ENCODE measurements at places on chromosomes 4 and X. TPM values are rescaled to one million over a fixed set of nuclear protein-coding genes. Genes with fewer than 3 reads are reported as not detected.

The GABRB1 gene
- not detected for polyA plus RNA-seq

The TIMP1 gene
- polyA plus RNA-seq, result 167 TPM

The BGN gene
- not detected for polyA plus RNA-seq

The REELD1 gene
- not detected for polyA plus RNA-seq

DNA sequence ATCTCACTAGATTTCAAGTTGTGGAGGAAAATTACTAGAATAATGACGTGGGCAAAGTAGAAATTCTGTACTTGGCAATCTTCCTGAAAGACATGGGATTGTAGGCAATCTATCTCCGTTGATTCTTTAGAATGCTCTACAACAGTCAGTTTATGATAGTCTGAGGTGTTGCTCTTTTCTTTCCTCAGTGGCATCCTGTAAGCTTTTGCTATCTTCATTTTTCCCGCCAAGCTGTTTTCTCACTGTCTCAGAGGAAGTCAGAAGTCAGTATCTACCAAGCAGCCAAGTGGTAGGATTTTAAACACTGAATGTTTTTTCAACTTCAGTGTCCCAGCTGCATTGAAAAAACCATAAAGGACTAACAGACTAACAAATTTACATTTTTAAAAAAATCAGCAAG lies 23.7 kb downstream of the PCDH7 start:
- DNase-seq, result no peak

DNA sequence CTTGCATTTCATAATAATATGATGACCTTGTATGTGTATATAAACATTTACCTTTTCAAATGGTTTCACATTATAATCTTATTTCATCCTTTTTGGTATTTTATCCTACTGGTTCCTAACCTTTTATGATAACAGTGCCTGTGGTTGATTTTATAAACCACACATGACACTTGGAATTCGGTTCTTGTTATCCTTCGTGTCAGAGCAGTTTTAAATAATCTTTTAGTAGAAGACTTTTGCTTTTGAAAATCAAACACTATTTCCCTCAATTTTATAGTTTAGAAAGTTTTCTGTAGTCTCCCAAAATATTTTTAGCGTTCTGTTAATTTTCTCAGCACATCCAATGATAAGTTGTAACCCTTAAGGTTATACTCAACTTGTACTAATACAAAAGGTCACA lies 676.8 kb downstream of the RAPGEF2 start:
- DNase-seq, result no peak

DNA sequence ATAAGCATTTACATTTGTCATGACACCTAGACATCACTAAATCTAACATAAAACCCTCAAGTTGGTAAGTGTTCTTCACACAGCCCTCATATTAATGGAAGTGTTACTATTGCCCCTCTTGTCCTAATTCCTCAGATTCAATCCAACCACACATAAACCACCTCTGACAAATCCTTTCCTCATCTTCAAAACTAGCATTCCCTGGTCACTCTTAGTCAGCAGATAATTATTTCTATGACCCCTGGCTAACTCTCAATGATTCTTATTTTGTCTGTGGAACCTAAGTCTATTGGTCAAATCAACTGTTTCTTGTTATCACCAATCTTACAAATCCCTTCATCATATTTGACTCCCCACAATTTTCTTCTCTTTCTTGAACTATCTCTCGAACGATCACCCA lies 168.6 kb downstream of the PPP3CA start:
- DNase-seq, result no peak

DNA sequence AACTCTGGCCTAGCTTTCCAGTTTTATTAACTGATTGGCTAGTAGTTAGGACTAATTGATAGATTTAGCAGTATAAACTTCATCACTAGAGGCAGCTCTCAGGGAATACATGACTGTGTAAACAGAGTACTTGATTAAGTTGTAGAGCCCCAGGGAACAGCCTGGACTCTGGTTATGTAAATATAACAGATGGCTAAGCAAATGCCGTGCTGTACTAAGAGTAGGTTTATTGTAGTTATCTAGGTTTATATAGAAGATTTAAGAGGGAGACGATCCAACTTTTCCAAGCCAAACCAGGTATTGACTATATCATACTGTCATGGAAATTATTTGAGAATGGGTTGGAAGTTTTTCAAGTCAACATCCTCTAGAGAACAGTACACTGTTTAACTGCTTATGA lies 463.4 kb upstream of the GRID2 start:
- DNase-seq, result no peak

DNA sequence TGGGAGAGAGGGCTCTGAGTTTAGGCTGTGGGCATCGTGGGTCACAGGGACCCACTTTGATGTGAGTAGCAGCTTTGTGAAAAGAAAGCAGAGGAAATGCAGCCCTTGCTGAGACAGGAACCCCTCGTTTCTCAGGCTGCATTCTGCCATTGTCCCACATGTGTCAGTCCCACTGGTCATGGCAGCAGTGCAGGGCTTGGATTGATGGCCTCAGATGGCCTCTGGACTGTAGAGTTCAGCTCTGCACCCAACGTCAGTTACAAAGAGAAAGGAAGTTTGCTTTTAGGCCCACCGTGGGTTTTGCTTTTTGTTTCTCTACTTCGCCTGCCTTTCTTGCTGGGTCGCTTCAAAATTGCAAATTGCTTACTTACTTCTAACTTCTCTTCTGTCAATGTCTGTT lies 248.3 kb upstream of the KLF3 start:
- no peak for DNase-seq

DNA sequence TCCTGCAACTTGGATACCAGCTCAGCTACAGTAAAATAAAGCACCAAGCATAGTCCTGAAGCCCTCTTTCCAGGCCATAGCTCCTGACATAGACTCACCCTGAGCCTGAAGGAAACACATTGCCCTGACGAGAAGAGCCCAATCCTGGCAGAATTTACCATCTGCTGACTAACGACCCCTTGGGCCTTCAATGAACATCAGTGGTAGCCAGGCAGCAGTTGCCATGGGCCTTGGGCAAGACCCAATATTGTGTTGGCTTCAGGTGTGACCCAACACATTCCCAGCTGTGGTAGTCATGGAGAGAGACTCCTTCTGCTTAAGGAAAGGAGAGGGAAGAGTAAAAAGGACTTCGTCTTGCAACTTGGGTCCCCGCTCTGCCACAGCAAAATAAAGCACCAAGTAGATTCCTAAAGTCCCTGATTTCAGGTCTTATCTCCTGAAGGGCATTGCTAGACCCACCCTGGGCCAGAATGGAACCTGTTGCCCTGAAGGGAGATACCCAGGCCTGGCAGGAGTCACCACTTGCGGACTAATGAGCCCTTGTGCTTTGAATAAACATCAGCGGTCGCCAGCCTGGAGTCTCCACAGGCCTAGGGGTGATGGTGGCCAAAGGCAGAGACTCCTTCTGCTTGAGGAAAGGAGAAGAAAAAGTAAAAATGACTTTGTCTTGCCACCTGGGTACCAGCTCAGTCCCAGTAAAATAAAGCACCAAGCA lies 902.6 kb downstream of the C4orf33 start:
- no peak for DNase-seq

DNA sequence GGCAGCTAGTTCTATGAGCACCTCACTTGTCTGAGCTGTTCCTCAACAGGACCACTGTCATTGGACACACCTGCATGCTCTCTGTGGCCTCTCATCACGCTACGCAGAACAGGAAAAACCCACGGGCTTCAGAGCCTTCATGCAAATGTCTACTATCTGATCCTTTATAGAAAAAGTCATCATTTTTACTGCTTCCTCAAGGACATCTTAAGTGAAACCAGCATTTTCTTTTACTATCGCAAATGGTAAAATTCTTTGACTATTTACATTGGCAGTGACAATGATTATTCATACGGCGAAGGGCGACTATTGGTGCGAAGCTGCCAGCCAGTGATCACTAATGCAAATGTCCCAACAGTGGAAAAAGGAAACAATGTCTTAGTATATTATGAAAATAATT lies 147.0 kb downstream of the AFAP1 start:
- DNase-seq, result no peak

- no peak for DNase-seq
Observed at GRCh38 chr4:3111461-3111860, 37.0 kb downstream of the HTT start.

DNA sequence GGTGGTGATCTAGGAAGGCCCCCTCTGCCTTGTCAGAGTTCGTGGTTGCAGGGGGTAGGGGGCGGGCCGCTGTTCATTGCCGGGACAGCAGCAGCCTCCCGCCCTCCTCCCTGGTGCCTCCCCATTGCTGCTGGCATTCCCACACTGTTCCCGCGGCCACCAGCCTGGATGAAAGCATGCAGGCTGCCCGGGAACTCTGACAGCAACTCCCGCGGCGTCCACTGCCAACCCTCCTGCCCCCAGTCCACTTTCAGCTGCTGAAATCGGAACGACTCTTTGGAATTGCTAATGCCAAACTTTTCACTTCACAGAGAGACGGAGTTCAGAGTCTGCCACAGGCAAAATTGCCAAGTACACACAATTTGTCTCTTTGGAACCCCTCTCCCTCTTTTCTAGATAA lies 121.9 kb downstream of the BEND2 start:
- no peak for DNase-seq

- DNase-seq, result no peak
Observed at GRCh38 chr4:128388352-128388630, 100.7 kb upstream of the PGRMC2 start.

DNA sequence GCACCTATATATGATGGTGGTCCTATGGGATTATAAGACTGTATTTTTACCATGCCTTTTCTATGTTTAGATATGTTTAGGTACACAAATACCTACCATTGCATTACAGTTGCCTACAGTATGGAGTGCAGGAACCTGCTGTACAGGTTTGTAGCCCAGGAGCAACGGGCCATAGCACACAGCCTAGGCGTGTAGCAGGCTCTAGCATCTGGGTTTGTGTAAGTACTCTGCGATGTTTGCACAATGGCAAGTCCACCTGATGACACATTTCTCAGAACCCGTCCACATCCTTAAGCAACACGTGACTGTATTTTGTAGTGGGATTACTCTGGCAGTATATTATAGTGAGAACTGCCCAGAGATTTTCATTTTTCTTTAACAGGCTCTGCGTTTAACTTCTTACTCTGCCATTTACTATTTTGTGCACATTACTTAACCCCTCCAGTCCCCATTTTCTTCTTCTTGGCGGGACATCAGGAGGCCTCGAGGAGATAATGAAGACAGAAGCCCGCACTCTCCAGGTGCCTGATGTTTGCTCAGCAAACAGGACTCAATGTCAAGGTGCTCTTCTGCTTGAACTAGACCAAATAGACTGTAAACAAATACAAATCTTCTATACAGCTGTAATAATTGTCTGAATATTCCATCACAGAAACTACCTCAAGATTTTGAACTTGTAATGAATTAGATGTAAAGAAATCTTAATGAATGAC lies 102.0 kb upstream of the PDLIM3 start:
- no peak for DNase-seq

- no peak for DNase-seq
Observed at GRCh38 chr4:34516524-34516923, 1727.8 kb downstream of the ARAP2 start.

GRCh38 chr4:166594326-166594946 lies 639.9 kb downstream of the SPOCK3 start:
- DNase-seq, result peak; percentile 1

DNA sequence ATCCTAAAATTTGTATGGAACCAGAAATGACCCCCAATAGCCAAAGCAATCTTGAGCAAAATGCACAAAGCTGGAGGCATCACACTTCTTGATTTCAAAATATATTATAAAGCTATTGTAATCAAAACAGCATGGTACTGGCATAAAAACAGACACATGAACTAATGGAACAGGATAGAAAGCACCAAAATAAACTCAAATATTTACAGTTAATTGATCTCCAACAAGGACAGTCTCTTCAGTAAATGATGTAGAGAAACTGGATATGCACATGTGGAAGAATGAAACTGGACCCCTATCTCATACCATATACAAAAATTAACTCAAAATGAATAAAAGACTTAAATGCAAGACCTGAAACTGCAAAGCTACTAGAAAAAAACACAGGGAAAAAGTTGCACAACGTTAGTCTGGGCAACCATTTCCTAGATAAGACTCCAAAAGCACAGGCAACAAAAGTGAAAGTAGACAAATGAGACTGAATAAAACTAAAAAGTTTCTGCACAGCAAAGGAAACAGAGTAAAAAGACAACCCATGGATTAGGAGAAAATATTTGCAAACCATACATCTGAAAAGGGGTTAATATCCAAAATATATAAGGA lies 64.9 kb downstream of the CD99L2 start:
- DNase-seq, result no peak

DNA sequence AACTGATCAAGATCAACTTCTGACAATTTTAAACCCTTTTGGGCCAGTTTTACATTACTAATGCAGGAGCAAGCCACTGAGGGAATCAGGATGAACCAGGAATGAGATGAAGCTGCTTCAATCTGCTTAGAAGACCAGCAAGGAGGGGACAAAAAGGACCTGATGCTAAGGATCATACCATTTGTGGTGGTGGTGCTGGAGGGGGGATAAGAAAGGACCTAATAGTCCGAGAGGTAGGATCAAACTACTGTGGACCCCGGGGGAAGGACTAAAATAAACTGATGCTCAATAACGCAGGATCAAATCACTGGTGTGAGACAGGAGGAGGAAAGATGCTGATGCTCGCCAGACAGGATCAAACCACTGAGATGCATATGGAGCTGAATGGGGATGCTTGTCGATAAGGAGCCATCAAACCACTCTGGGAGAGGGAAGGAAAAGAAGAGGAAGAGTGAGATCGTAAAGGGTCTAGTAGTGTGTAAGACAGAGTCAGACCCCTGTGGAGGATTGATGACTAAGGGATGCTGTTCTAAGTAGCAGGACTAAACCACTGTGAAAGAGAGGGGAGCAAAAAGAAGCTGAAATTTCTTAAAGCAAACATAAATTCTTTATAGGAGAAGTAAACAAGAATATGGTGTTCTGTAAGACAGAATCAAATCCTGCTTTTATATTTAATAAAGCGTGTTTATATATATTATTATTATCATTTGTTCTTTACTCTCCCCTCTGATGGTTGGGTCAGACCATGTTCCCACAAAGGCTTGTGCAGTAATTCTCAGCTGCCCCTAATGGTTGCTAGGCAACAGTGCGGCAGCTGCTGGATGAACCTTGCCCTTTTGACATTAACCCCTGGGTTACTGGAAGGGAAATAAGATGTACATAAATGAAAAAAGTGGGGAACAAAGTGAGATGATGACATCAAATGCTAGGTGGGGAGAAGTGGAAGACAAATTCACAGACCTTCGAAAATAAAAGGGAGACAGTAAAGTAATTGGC lies 432.5 kb upstream of the FGF16 start:
- DNase-seq, result peak; percentile 1

DNA sequence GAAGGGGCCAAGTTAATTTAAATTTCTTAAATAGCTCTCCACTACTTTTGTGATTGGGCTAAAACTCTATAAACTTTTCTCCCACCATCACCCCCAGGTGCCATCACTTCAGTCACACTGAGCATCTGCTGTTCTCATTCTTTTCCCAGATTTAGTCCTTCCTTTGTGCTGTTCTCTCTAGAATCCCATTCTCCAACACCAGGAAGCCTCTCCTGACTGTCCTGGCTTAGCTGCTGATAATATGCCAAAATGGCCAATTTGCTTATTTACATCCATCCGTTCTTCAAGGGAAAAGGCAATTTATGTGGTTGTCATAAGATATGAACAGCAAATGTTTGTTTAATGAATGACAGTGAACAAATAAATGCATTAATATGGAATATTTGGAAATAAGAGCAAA lies 44.1 kb downstream of the FGFBP1 start:
- DNase-seq, result no peak

- no peak for DNase-seq
Observed at GRCh38 chr4:20044502-20044911, 207.2 kb upstream of the SLIT2 start.

Data from K562 (cell line).